NT2/D1 (cell line): ENCODE measurements at places on chromosomes 1 and 21.

GRCh38 chr1:81186261-81186660 is 614.5 kb upstream of the ADGRL2 start:
- DNase-seq, result no peak

GRCh38 chr1:169108863-169109560 is 2.5 kb downstream of the ATP1B1 start:
- DNase-seq, result no peak

DNA sequence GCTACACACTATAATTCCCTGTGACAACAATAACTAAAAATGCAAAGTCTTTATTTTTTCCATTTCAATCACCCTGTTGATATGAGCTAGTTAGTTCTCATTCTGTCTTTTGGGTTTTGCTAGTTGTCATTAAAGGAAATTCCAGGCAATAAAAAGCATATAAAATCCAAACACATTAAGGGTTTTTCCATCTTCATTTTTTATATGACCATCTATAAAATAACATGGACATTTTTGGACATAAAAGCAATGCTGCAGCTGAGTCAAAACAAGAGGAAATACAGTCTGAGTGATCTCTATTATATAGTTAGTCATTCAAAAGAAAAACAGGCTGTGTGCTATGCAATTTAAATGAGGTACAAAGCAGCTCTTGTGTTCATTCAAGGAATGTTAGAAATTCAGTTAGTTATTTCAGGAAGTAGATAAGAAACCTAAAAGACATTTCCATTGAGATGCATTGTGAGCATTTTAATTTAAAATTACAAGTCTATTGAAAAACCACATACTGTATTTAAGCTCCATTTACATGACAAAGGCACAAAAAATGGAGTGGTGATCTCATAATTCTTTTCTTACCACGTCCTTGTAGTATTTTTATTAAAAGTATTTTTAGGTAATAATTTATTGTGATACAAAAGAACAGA is 67.3 kb upstream of the BCL10 start:
- DNase-seq, result no peak

DNA sequence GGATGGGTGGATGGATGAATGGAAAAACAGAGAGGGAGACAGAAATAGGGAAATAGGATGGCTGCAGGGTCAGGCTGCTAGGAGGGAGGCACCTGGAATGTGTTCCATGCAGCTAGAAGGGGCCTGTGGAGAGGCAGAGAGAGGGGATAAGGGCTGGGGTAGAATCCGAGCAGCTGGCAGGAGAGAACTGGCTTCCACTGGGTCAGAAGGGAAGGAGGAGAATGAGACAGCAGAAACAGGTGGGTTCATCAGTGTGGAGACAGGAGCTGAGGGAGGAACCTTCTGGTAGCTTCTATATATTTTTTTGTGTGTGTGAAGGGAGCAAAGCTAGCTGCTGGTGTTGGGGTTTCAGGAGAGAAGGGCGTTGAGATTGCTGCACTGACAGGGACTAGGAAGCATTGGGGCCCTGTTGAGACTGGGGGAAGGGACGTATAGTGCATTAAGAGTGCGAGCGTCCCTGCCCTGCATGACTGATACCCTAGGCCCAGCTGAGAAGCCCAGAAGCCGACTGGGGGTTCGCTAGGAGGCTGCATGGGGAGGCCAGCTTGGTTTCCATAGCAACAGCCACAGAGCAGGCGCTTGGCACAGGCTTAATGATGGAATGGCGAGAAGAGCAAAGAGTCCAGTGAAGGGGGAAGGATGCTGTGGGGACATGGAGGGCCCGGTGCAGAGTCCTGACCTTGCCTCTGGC is 14.8 kb upstream of the KIF21B start:
- DNase-seq, result no peak

- DNase-seq, result no peak
Measured at GRCh38 chr1:163824006-163824405, 502.3 kb downstream of the NUF2 start.

DNA sequence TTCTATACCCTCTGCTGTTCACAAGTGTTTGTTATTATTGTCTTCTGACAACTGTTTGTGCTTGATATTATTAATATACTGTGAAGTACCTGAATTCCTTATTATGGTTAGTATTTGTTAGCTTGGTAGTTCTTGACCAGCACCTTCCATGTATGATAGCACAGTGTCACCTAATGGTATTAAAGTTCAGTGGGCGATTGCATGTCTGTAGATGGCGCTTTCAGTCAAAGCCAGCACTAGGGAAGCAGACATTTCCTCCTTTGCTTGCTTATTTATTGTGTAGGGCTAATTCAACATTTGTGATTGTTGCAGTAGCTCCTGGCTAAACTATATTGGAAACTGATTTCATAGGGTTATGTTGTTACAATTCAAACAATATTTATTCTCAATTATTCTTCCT is 218.0 kb downstream of the ZP4 start:
- DNase-seq, result no peak

GRCh38 chr1:116826818-116827606 is 72.8 kb downstream of the CD2 start:
- DNase-seq, result no peak

DNA sequence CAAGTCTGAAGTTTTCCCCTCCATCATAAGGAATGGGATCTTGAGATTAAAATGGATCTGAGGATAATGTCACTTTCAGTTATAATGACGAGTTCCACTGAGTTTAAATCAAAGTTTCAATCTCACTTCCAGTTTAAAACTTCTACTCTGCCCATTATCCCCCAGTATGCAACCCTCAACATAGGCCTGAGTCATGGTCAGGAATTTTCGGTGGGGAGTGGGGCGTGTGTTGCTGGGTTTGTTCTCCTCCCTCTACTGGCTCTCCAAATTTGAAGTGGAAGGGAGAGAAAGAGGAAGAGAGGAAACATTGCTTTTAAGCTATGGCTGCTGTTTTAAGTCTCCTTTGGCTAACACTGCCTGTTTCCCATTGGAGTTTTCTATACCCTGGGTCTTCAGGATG is 152.9 kb downstream of the TM2D1 start:
- DNase-seq, result no peak

GRCh38 chr1:234313171-234313570 is 60.1 kb upstream of the COA6 start:
- DNase-seq, result no peak

GRCh38 chr1:9302745-9303524 is 10.2 kb downstream of the SPSB1 start:
- DNase-seq, result no peak

DNA sequence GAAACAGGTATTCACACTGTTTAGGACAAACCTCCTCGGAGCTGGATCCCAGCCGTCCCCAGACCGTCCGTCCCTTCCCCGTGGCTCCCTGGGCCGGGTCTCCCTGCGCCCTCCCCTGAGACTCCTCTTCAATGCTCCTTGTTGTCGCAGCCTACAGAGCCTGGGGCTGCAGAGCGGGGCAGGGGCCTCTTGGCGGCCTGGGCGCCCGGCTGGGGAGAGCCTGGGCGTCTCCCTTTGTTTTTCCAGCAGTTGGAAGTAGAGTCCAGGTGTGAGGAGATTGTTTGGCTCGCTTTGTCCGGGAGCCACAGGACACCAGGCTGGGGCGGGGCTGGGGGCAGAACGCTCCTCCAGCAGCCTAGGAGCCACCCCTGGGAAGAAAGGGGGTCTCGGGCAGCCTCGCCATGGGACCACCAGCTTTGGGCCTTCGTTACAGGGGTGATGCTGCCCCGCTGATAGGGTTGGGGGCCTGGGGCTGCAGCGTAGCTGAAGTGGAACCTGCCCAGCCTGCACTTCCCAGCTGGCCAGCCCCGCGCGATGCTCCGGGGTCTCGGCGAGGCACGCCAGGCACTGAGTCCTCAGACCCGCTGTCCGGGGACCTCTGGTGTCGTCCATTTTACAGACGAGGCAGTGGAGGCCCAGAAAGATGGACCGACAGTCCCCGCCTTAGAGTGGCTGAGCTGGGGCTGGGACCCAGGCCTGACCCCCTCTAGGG is 66.9 kb downstream of the PRDM16 start:
- no peak for DNase-seq

DNA sequence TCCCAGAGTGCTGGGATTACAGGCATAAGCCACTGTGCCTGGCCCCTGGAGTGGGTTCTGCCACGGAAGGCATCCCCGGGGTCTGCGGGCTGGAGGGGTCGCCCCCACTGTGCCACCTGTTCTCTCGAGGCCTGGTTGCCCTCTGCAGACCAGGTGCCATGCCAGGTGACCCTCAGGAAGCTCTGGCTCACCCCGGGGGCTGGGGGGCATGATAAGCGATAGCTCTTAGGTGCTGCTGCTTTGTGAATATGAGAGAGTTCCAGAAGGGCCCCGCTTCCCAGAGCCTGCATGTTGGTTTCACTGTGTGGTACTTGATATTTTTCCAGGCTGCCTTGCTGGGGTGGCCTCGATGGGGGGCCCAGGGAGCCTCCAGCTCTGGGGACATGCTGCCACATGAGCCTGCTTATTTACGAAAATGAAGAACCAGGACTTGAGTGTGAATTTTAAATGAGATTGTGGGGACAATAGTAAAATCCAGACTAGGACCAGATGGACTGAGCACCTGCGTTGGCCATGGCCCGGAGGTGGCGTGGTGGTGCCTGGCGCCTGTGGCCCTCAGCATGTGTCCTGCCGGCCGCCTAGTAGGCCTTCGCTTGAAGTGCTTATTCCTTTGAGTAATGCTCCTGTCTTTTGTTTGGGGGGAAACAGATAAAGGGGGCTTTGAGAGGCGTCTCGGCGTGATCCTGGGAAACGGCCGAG is 7.3 kb downstream of the SKI start:
- DNase-seq, result no peak

DNA sequence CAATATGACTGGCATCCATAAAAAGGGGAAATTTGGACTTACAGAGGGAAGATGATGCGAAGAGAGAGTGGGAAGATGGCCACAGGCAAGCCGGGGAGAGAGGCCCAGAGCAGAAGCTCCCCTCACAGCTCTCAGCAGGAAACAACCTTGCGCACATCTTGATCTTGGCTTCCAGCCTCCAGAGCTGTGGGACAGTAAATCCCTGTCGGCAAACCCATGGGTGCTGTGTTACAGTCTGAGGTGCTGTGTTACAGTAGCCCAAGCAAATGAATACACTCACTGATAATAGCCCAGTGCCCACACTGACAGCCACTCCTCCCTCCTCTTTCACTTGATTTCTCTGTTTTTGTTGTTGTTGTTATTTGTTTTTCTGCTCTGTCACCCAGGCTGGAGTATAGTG is 22.4 kb downstream of the CDCA8 start:
- DNase-seq, result no peak

DNA sequence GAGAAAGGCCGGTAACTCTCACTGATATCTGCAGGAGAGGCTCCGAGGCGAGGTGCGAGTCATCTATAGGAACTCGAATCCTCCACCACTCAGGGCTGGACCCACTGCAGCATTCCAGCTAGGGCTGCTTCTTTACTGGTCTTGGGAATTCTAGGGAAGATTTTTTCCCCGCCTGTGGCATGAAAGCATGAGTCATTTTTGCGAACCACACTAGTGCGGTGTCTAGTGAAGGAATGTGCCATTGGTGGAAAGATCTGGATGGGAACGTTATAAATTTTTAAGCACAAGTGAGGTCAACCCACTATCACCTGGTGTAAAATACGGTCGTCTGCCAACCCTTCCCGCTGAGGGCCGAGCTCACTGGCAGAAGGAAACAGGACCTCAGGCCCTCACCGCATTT is 49.7 kb downstream of the SYF2 start:
- no peak for DNase-seq

- DNase-seq, result no peak
Measured at GRCh38 chr1:156124557-156125483, 10.3 kb downstream of the LMNA start.

GRCh38 chr1:110746644-110747259 is 72.0 kb upstream of the KCNA3 start:
- DNase-seq, result peak; percentile 58

- DNase-seq, result no peak
Measured at GRCh38 chr1:241213139-241213538, 143.9 kb downstream of the RGS7 start.

GRCh38 chr1:235093013-235093695 is 35.5 kb downstream of the TOMM20 start:
- DNase-seq, result peak; percentile 90

GRCh38 chr1:247357781-247358211 is 26.1 kb upstream of the ZNF496 start:
- no peak for DNase-seq

DNA sequence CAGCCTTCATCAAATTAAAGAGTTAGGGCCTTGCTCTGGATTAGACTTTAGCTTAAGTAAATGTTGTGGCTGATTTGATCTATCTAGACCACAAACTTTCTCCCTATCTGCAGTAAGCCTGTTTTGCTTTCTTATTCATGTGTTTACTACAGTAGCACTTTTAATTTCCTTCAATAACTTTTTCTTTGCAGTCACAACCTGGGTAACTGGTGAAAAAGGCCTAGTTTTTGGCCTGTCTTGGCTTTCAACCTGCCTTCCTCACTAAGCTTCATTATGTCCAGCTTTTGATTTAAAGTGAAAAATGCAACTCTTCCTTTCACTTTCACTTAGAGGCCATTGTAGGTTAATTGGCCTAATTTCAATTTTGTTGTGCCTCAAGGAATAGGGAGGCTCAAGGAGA is 12.5 kb upstream of the LPGAT1 start:
- no peak for DNase-seq

GRCh38 chr1:224802617-224803016 is 126.9 kb upstream of the DNAH14 start:
- DNase-seq, result no peak

GRCh38 chr1:244370060-244370637 is 81.6 kb downstream of the ADSS2 start:
- no peak for DNase-seq

- no peak for DNase-seq
Measured at GRCh38 chr21:46557469-46557868, 47.4 kb downstream of the S100B start.

DNA sequence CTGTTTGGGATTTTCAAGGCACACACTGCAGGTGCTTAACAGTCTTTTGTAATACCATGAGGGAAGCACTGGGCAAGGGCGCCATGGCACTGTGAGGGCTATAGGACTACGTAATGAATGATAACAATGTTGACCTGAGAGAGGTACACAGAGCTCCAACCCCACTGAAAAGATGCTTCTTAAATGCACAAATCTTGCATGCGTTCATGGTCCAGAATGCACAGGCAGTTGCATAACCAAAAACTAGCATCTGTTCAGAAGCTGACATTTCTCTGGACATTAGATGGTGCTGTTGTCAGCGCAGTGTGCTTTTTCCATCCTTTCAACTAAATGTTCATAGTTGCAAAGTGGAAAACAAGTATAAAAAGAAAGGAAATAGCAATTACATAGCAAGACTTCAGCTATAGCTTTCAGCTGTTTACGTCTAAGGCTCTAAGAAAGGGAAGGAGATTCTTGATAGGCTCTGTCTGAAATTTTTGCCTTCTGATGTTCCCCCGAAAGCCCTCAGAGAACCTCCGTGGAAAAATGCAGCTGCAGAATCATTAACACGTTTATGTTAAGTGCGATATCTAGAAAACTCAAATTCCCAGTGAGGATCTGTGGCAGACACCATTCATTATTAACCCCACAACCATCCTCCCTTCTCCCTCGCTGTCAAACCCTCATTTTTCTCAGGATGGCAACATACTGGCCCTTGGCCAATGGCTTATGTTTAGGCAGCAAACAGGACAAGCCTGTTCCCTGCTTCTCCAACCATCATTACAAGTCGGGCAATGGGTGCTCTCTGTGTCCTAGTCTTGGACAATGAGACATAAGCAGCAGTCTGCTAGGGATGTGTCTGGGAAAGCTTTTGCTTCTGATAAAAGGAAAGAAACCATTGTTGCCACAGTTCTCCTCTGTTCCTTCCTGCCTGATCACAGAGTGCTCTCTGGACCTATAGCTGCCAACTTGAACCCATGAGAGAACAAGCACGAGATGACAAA is 8.2 kb upstream of the TARBP1 start:
- no peak for DNase-seq

GRCh38 chr1:17653728-17654351 is 101.3 kb upstream of the ACTL8 start:
- peak; percentile 16 for DNase-seq

- DNase-seq, result no peak
Measured at GRCh38 chr1:206925106-206925736, 3.5 kb upstream of the FCMR start.
